GM23248 (cell line): ENCODE measurements at places on chromosomes 3 and 15. TPM values are rescaled to one million over a fixed set of nuclear protein-coding genes. Genes with fewer than 3 reads are reported as not detected.

GRCh38 chr3:133588035-133588434 is 14.5 kb downstream of the CDV3 start:
- no peaks in the 10 kb centered on the region for H3K27me3 ChIP-seq
- H3K4me1 ChIP-seq: peaks cover 73% of the 10 kb centered on the region
- DNase-seq: no peak

- H3K4me1 ChIP-seq: peaks cover 10% of the 10 kb centered on the region
- DNase-seq: no peak
- H3K27me3 ChIP-seq: no peaks in the 10 kb centered on the region
- H3K4me3 ChIP-seq: no peak overlapping the region
- H3K36me3 ChIP-seq: no peaks in the 10 kb centered on the region
These were observed 27.2 kb downstream of the CFAP91 start for GRCh38 chr3:119729996-119730395.

DNA sequence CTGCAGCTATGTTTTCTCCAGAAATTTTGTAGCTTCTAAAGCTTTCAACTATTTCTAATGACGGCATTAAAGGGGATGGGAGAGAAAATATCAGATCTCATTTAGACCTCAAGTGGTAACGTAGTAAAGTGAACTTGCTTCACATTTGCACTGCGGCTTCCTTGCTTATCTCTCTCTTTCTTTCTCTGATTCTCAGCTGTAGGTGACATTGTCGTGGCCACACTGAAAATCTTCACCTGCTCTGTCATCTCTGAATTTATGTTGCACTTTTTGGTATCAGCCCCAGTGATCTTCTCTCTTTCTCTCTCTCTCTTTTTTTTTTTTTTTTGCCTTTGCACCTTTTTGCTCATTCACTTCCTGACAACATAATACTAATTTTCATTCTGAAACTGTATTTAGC is 254.1 kb upstream of the SATB1 start:
- no peaks in the 10 kb centered on the region for H3K27me3 ChIP-seq
- no peak overlapping the region for H3K4me3 ChIP-seq
- no peaks in the 10 kb centered on the region for H3K36me3 ChIP-seq
- DNase-seq: no peak
- no peak overlapping the region for H3K27ac ChIP-seq

DNA sequence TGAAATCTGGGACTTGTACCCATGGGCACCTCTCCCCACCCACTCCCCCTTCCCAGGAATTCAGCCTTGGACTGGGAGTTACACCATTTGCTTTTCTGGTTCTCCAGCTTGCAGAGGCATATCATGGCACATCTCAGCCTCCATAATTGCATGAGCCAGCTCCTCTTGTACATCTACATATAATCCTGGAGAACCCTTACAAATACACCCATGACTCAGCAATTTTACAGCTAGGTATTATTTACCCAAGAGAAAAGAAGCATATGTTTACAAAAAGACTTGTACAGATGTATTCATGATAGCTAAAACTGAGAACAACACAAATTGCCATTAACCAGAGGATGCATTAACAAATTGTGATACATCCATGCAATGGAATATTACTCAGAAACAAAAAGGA is 58.4 kb downstream of the RPLP1 start:
- H3K4me1 ChIP-seq: peaks cover 5% of the 10 kb centered on the region; the same call in 1 of the 2 replicates
- no peak overlapping the region for H3K4me3 ChIP-seq
- no peak for DNase-seq
- H3K27ac ChIP-seq: no peak overlapping the region
- H3K27me3 ChIP-seq: peaks cover 8% of the 10 kb centered on the region

- H3K27me3 ChIP-seq: no peaks in the 10 kb centered on the region
- H3K36me3 ChIP-seq: no peaks in the 10 kb centered on the region
- no peak overlapping the region for H3K4me3 ChIP-seq
These were observed 19.7 kb downstream of the SPSB4 start for GRCh38 chr3:141070727-141071357.

The ZNF774 gene
- 0.22 and 0.51 TPM in 2 replicates for total RNA-seq
